Naive B cell (primary cell): ENCODE measurements at places on chromosomes 5 and 9.

GRCh38 chr9:105449081-105449480 lies 1.2 kb downstream of the FSD1L start:
- H3K27ac ChIP-seq = peak overlapping the region; percentile 73
- H3K36me3 ChIP-seq = no peaks in the 10 kb centered on the region
- H3K4me1 ChIP-seq = peaks cover 17% of the 10 kb centered on the region
- H3K4me3 ChIP-seq = peak overlapping the region; percentile 92

DNA sequence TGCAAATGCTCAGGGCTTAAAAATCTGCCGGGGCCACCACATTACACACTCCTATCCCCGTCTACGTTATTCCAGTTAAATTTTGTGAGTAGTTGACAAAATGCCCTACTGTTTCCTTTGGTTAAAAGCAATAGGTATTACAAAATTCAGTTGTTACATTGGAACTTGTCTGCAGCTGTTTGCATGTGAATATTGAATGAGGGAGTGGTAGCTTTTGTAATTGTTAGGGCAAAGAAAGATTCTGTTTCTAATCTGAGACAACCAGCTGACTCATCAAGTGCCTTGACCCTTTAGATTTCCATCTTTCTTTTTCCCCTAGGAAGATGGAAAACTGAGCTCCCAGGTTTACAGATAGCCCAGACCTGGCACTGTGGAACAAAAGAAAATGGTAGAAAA lies 30.2 kb downstream of the MAML1 start:
- H3K4me1 ChIP-seq = peaks cover 49% of the 10 kb centered on the region
- H3K36me3 ChIP-seq = peaks cover 5% of the 10 kb centered on the region
- no peak overlapping the region for H3K4me3 ChIP-seq
- no peak overlapping the region for H3K27ac ChIP-seq
- H3K27me3 ChIP-seq = no peaks in the 10 kb centered on the region
- no peak for DNase-seq

DNA sequence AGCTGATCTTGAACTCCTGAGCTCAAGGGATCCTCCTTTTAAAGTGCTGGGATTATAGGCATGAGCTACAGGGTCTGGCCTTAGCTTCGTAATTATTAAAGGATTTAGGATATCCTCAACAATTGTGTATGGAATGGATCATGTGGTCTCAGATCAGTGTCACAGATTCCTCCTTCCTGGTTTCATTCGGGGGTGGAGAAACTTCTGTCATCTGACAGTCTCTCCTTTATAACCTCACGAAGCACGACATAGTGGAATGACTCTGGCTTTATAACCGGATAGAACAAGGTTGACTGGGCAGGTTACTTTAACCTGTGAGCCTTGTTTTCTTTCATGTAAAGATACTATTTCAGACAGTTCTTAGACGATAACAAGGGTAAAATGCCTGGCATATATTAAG lies 4.4 kb upstream of the GNG10 start:
- peaks cover 8% of the 10 kb centered on the region for H3K36me3 ChIP-seq
- H3K27ac ChIP-seq = no peak overlapping the region
- H3K27me3 ChIP-seq = no peaks in the 10 kb centered on the region
- no peak for DNase-seq
- H3K4me1 ChIP-seq = peaks cover 3% of the 10 kb centered on the region
- no peak overlapping the region for H3K4me3 ChIP-seq

DNA sequence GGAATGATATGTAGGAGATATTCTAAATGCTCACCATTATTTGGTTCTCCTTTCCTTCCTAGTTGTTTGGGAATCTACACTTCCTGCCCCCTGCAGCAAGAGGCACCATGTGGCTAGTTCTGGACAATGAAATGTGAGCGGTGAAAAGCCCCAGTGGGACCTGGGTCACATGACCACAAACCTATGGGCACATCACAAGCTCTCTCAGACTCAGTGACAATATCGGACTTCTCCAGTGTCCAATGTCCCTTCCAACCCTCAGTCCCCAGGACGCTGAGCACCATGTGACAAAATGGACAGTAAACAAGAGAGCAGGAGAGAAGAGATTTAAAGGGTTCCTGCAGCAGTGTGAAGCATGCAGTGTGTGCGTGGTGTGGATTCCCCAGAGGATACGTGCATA lies 44.6 kb upstream of the FOXE1 start:
- H3K27ac ChIP-seq = no peak overlapping the region
- no peaks in the 10 kb centered on the region for H3K4me1 ChIP-seq
- H3K4me3 ChIP-seq = no peak overlapping the region
- DNase-seq = no peak

DNA sequence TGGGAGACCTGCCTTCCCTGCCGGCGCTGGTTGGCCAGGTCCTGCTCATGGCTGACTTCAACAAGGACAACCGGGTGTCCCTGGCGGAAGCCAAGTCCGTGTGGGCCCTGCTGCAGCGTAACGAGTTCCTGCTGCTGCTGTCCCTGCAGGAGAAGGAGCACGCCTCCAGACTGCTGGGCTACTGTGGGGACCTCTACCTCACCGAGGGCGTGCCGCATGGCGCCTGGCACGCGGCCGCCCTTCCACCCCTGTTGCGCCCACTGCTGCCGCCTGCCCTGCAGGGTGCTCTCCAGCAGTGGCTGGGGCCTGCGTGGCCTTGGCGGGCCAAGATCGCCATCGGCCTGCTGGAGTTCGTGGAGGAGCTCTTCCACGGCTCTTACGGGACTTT lies 10.6 kb downstream of the DIPK1B start:
- no peak overlapping the region for H3K4me3 ChIP-seq
- H3K27ac ChIP-seq = no peak overlapping the region
- no peaks in the 10 kb centered on the region for H3K27me3 ChIP-seq
- H3K4me1 ChIP-seq = peaks cover 25% of the 10 kb centered on the region

- H3K4me1 ChIP-seq = peaks cover 5% of the 10 kb centered on the region
- no peak overlapping the region for H3K27ac ChIP-seq
- H3K4me3 ChIP-seq = no peak overlapping the region
- no peaks in the 10 kb centered on the region for H3K27me3 ChIP-seq
Measured at GRCh38 chr5:72248410-72248981, 71.5 kb downstream of the MRPS27 start.

DNA sequence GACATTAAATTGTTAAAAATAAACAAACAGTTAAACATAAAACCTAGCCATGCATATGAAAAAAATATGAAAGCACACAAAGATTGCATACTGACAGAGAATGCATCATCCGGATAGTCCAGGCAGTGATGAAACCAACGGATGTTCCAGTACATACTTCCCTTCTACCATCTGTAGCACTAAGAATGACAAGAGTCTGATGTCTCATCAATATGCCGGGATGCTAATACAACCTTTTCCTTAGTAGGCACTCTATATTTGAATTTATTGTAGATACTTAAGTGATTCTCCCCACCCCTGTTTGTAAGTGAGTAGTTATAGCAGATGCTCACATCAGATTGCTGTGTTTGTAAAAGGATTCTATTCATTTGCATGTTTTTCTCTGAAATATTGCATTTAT lies 571.2 kb upstream of the WWC1 start:
- no peak overlapping the region for H3K4me3 ChIP-seq
- no peaks in the 10 kb centered on the region for H3K27me3 ChIP-seq
- no peaks in the 10 kb centered on the region for H3K36me3 ChIP-seq
- H3K4me1 ChIP-seq = no peaks in the 10 kb centered on the region
- DNase-seq = no peak

GRCh38 chr5:141636413-141637122 lies at the start of the genes HDAC3 and RELL2:
Gene HDAC3 (minus strand): TSS chr5:141636849. CDS start chr5:141636790, 59 bp downstream.
Gene RELL2 (plus strand): TSS chr5:141636997. CDS start chr5:141638226, 1,229 bp downstream.
- peaks cover 27% of the 10 kb centered on the region for H3K4me1 ChIP-seq
- H3K4me3 ChIP-seq = peak within 1 kb of the TSS; percentile 96
- peak within 1 kb of the TSS; percentile 91 for H3K27ac ChIP-seq
- peak; percentile 93 for DNase-seq
- H3K27me3 ChIP-seq = no peaks in the 10 kb centered on the region
- H3K36me3 ChIP-seq = no peaks in the 10 kb centered on the region

- no peaks in the 10 kb centered on the region for H3K36me3 ChIP-seq
- no peak overlapping the region for H3K4me3 ChIP-seq
- DNase-seq = no peak
- peaks cover 37% of the 10 kb centered on the region for H3K4me1 ChIP-seq
Measured at GRCh38 chr5:61409568-61409967, 77.5 kb downstream of the ZSWIM6 start.

DNA sequence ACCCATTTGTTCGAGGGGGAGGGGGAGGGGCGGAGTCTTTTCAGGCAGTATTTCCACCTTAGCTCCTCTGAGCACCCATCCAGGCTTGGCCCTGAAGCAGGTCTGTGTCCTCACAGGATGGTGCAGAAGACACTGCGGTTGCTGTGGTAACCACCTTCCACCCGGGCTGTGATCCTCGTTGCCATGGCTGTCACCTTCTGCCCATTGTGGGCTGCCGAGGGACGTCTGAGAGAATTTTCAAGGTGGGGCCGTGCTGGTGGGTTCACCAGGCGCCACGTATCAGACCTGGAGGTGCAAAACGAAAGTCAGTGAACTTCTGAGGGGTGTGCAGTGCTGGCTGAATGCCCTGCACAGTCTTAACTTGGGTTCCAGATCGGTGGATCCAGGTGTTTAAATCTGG lies 26.7 kb downstream of the POLR1E start:
- no peak overlapping the region for H3K4me3 ChIP-seq
- DNase-seq = no peak
- H3K36me3 ChIP-seq = no peaks in the 10 kb centered on the region
- H3K27ac ChIP-seq = no peak overlapping the region
- H3K4me1 ChIP-seq = peaks cover 9% of the 10 kb centered on the region
- H3K27me3 ChIP-seq = no peaks in the 10 kb centered on the region

GRCh38 chr5:138354387-138354786 lies 1.9 kb downstream of the KDM3B start:
- H3K27ac ChIP-seq = peak overlapping the region; percentile 92
- no peak for DNase-seq
- H3K36me3 ChIP-seq = peaks cover 5% of the 10 kb centered on the region
- H3K4me1 ChIP-seq = peaks cover 47% of the 10 kb centered on the region
- H3K4me3 ChIP-seq = peak overlapping the region; percentile 95

GRCh38 chr5:170278611-170279458 lies 18.7 kb downstream of the LCP2 start:
- peaks cover 18% of the 10 kb centered on the region for H3K36me3 ChIP-seq
- no peak overlapping the region for H3K4me3 ChIP-seq
- DNase-seq = peak; percentile 65
- peak overlapping the region; percentile 79 for H3K27ac ChIP-seq
- peaks cover 57% of the 10 kb centered on the region for H3K4me1 ChIP-seq

DNA sequence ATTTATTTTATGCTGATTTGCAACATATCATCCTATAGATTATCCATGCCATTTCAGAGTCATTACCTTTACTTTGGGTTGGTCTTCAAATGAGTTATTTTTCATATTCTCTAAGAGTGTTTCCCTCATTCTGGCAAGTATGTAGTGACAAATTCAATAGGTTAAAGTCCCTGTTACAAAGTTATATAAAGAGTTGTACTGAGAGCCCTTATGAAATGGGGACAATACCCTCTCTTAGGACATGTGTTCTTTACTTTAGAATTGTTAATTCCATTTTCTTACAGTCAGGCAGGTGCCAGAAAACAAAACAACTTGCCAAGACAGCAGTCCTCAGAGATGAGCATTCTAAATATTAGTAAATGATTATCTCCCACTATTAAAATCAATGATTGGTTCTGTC lies 6.0 kb downstream of the ALDH1A1 start:
- DNase-seq = no peak
- no peaks in the 10 kb centered on the region for H3K36me3 ChIP-seq
- peaks cover 19% of the 10 kb centered on the region for H3K4me1 ChIP-seq
- H3K27me3 ChIP-seq = peaks cover 29% of the 10 kb centered on the region

DNA sequence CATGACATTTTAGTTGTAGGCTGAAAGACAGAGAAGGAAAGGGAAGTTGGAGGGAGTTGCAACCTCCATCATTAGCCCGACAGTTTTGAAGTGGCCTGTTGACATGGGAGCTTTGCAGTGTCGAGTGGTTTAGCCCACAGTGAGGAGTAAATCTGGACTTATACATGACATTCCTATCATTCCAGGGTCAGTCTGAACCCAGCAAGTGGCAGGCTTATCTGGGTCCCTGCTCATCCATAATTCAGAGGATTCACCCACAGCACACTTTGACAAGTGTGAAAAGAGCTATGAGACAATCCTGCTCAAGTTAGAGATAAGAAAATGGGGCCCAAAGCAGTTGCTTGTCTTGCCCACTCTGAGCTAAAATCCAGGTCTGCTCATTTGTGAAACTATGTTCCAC lies 8.4 kb upstream of the TNC start:
- H3K4me3 ChIP-seq = no peak overlapping the region
- DNase-seq = no peak
- peaks cover 45% of the 10 kb centered on the region for H3K27me3 ChIP-seq

- DNase-seq = no peak
- no peak overlapping the region for H3K27ac ChIP-seq
- H3K4me3 ChIP-seq = no peak overlapping the region
- peaks cover 13% of the 10 kb centered on the region for H3K36me3 ChIP-seq
- no peaks in the 10 kb centered on the region for H3K27me3 ChIP-seq
Measured at GRCh38 chr5:82918311-82919031, 158.7 kb downstream of the TMEM167A start.

- no peaks in the 10 kb centered on the region for H3K4me1 ChIP-seq
- H3K27ac ChIP-seq = no peak overlapping the region
- no peak overlapping the region for H3K4me3 ChIP-seq
- H3K36me3 ChIP-seq = no peaks in the 10 kb centered on the region
Measured at GRCh38 chr5:98482321-98483300, 290.9 kb upstream of the RGMB start.

DNA sequence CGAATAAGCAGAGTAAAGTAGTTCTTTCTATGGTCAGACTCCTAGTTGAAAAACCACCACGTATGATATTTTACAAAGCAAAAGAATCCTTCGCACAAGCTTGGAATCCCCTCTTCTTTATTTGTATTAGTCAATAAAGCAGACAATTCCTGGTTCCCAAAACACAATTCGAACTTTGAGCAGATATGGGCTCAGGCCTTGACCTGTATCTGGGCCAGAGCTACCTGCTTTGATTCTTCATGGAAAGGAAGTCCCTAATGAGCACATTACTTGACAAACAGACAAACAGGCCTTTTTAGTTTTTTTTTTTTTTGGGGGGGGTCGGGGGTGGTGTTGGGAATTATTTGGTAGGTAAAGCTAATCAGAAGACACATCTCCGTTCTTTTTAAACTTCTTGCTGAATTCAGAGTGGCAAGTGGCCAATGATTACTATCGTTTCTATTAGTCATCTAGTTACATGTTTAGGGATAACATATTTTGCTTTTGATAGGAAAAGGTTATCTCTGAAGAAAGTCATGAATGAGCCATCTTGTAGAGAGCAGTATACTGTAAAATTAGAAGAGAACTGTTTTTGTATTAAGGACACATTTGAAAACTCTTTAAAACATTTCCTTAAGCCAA lies 116.6 kb upstream of the HMHB1 start:
- DNase-seq = no peak
- peak overlapping the region; percentile 54 for H3K4me3 ChIP-seq
- peaks cover 5% of the 10 kb centered on the region for H3K36me3 ChIP-seq

- DNase-seq = no peak
- H3K27ac ChIP-seq = no peak overlapping the region
- H3K4me3 ChIP-seq = no peak overlapping the region
- peaks cover 4% of the 10 kb centered on the region for H3K36me3 ChIP-seq
- H3K27me3 ChIP-seq = no peaks in the 10 kb centered on the region
Measured at GRCh38 chr9:128892221-128892921, 10.4 kb downstream of the LRRC8A start.

GRCh38 chr9:127637322-127637847 lies 25.3 kb downstream of the STXBP1 start:
- DNase-seq = no peak
- H3K27ac ChIP-seq = no peak overlapping the region
- no peaks in the 10 kb centered on the region for H3K36me3 ChIP-seq
- no peak overlapping the region for H3K4me3 ChIP-seq
- no peaks in the 10 kb centered on the region for H3K4me1 ChIP-seq
